NCI-H2107 (cell line): ENCODE measurements at places on chromosomes 2 and 18.

GRCh38 chr2:231369580-231370428, 25.7 kb upstream of the B3GNT7 start:
- no peak for DNase-seq

- DNase-seq = no peak
Measured at GRCh38 chr2:9256570-9257043, 50.0 kb downstream of the ASAP2 start.

DNA sequence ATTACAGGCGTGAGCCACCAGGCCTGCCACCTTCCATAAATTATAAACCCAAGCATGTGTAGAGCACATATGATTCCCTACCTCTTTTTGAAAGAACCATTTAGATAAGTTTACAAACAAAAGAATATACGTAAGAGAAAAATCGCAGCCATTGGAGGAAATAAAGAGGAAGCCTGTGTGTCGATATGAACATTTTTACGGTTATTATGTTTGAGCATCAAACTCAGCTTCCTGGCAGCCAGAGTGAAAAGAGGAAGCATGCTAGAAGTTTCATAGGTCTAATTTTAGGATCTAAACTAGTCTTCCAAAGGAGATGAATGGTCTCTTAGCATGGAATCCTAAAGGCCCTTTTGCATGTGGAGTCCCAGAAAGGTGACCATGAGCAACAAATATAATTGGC, 104.3 kb downstream of the PLB1 start:
- no peak for DNase-seq

- no peak for DNase-seq
Measured at GRCh38 chr18:75782204-75782603, 354.7 kb upstream of the SMIM21 start.

- DNase-seq = no peak
Measured at GRCh38 chr18:45357686-45358470, 257.4 kb upstream of the SLC14A2 start.

DNA sequence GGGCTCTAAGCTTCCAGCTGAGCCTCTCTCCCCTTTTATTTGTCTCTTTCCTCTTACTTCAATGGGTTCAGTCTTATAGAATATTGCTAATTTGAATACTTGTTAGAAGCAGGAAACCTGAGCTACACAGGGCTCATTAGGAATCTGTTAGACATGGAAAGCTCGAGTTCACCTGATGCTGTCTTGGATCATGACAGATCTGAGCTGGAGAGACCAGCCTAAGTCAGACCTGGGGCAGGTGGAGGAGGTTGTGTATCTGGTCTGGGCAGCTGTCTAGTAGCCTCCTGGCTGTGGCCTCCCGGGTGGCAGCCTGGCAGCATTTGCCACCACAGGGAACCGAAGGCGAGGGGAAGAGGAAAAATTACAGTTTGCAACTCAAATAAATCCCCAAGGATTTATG, 185.9 kb downstream of the ICOS start:
- no peak for DNase-seq

- no peak for DNase-seq
Measured at GRCh38 chr2:6723865-6724604, 141.7 kb downstream of the CMPK2 start.

DNA sequence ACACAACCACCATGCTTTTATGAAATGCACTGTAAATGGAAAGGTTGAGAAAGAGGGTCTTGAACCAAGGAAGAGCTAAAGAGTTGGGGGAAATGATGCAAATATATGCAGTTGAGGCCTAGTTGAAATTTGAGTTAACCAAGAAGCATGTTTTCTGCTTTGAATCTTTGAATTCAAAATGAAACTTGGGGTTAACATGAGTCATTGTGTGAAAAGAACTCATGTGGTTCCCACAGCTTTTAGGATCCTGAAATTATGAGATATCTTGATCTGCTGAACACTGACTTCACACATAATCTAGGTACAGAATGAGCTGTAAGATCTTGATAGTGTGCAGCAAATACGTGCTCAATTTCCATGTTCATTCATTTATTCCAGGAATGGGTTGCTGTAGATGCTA, 422.9 kb upstream of the TRIB2 start:
- DNase-seq = no peak

GRCh38 chr2:27316655-27317412, 6.1 kb downstream of the MPV17 start:
- no peak for DNase-seq

GRCh38 chr2:219533930-219534661, 9.5 kb downstream of the CHPF start:
- no peak for DNase-seq

GRCh38 chr18:41461114-41461513, 493.9 kb upstream of the PIK3C3 start:
- no peak for DNase-seq

DNA sequence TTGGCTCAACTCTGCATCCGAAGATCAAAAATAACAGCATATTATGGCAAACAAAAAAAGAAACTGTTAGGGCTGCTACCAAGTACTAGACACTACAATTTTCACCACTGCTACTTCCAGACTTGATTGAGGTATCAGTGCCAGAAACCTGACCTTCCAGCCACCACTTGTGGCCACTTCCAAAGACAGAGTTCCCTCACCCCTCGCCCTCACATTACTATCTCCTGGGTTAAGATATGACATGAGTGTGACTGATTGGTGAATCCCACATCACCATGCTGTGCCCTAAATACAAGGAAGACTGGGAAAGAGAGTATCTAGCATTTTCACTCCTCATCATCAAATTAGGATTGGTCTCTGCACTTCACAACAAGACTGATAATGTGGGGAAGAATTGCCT, 296.1 kb upstream of the NT5C1B start:
- no peak for DNase-seq

GRCh38 chr2:216044883-216045486, 31.6 kb upstream of the MREG start:
- no peak for DNase-seq

DNA sequence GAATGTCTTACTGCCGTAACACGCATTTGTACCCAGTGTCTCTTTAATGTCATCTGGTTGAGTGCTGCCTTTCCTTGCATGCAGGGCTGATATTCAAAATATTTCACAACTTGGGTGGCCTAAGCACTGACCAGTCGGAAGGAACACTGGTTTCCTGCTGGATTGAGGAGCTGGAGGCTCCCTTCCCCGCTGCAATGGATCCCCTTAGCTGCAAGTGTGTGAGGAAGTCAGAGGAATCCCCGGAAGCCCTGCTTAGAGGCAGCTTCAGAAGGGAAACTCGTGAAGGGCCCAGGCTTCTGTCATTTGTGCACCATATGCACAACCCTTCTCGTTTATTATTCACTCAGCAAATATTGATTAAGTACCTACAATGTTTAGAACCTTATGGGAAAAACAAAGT, 33.2 kb upstream of the SP3 start:
- DNase-seq = no peak

- no peak for DNase-seq
Measured at GRCh38 chr2:233352141-233352842, 2.0 kb upstream of the DGKD start.

- no peak for DNase-seq
Measured at GRCh38 chr2:85865539-85866164, 23.1 kb downstream of the ST3GAL5 start.

GRCh38 chr2:228799208-228799588, 471.9 kb downstream of the PID1 start:
- DNase-seq = no peak

- DNase-seq = no peak
Measured at GRCh38 chr18:54555996-54556395, 35.0 kb upstream of the DYNAP start.

DNA sequence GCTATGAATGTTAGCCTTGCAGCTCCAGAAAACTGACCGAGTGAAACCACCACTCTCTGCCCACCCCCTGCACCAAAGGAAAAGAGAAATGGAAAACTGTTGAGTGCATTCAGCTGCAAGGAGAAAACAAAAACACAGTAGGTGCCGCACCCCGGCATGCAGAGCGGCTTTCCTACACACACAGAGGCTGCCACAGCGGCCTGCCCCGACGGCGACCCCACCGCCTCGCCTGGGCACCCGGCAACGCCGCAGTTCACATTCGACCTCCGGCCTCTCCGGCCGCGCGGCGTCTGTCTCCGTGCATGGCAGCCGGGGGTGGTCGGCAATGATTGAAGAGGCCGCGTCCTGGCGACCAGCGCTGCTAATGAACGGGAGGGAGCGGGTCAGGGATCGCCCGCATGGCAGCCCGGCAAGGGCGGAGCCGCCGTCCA, 417.1 kb upstream of the SALL3 start:
- DNase-seq = no peak

- DNase-seq = no peak
Measured at GRCh38 chr18:23718243-23718720, 29.0 kb downstream of the LAMA3 start.

- DNase-seq = no peak
Measured at GRCh38 chr2:118942031-118942430, at the start of gene MARCO. Gene MARCO, plus strand, starts transcription at chr2:118942194. Its CDS starts 107 bp downstream, at chr2:118942301.

GRCh38 chr2:100381240-100381639, 36.2 kb downstream of the CHST10 start:
- DNase-seq = peak; percentile 65

- DNase-seq = no peak
Measured at GRCh38 chr2:46095830-46096229, 201.4 kb upstream of the EPAS1 start.

DNA sequence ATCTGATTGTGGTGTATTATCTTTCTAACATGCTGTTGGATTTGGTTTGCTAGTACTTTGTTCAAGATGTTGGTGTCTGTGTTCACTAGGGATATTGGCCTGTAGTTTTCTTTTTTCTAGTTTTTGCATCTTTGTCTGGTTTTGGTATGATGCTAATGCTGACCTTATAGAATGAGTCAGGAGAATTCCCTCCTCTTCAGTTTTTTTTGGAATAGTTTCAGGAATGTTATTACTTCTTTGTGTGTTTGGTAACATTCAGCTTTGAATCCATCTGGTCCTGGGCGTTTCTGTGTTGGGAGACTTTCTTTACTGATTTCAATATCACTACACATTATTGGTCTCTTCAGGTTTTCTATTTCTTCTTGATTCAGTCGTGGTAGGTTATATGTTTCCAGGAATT, 124.2 kb upstream of the EPB41L5 start:
- DNase-seq = no peak

GRCh38 chr18:79521416-79522205, 125.9 kb downstream of the NFATC1 start:
- DNase-seq = no peak

GRCh38 chr2:234548695-234549420, 52.0 kb upstream of the ARL4C start:
- DNase-seq = no peak

DNA sequence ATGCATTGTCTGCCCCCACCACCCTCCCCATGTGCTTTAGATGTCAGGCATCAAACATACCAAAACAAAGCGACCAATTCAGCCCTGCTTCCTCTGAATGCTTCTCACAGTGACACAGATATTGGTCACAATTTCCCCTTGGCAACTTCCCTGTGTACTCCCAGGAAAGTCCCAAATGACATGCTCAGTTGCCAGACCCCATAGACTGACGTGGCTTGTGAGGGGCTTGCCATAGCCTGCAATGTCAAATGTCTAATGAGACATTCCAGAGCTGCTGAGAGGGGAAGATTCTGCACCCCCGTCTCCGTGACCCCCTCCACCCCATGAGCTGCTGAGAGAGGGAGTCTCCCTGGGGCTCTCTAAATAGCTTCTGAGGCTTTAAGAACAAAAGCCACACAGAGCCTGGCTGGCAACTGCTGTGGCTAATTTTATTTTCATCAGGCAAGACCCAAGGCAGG, 47.3 kb downstream of the RFTN2 start:
- no peak for DNase-seq

- no peak for DNase-seq
Measured at GRCh38 chr2:241912021-241912555, 42.6 kb downstream of the RTP5 start.

- no peak for DNase-seq
Measured at GRCh38 chr2:99812426-99812825, 322.6 kb upstream of the REV1 start.

- DNase-seq = no peak
Measured at GRCh38 chr2:207254591-207255464, 89.1 kb upstream of the KLF7 start.

- no peak for DNase-seq
Measured at GRCh38 chr18:12803069-12803936, 80.7 kb downstream of the PTPN2 start.

GRCh38 chr2:158486150-158486969, 29.6 kb downstream of the PKP4 start:
- no peak for DNase-seq

GRCh38 chr18:56233595-56233994, 404.8 kb downstream of the TXNL1 start:
- DNase-seq = no peak

DNA sequence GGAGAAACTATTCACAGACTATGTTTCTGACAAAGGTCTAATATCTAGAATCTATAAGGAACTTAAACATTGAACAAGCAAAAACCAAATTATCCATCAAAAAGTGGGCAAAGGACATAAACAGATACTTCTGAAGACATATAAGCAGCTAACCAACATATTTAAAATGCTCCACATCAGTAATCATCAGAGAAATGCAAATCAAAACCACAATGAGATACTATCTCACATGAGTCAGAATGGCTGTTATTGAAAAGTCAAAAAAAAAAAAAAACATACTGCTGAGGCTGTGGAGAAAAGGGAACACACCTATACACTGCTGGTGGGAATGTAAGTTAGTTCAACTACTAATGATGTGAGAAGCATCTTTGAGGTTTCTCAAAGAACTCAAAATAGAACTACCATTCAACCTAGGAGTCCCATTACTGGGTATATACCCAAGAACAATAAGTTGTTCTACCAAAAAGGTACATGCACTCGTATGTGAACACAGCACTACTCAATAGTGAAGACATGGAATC, 220.4 kb upstream of the TFPI start:
- no peak for DNase-seq

DNA sequence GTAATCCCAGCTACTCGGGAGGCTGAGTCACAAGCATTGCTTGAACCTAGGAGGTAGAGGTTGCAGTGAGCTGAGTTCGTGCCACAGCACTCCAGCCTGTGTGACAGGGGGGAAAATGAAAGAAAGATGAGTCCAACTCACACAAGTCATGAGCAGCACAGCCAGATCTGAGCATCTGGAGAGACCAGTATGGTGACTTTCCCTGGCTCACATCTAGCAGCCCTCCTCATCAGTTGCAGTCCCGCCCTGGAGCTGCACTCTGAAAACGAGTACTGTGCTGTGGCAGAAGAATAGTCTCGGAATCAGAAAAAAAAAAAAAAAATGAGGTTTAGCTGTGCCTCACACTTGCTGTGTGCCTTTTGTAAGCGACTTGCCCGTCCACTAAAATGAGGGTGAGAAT, 74.4 kb upstream of the TRIB2 start:
- no peak for DNase-seq

GRCh38 chr2:210250622-210251021, 25.4 kb upstream of the ACADL start:
- no peak for DNase-seq

- DNase-seq = no peak
Measured at GRCh38 chr2:180747728-180748127, 232.7 kb upstream of the UBE2E3 start.

DNA sequence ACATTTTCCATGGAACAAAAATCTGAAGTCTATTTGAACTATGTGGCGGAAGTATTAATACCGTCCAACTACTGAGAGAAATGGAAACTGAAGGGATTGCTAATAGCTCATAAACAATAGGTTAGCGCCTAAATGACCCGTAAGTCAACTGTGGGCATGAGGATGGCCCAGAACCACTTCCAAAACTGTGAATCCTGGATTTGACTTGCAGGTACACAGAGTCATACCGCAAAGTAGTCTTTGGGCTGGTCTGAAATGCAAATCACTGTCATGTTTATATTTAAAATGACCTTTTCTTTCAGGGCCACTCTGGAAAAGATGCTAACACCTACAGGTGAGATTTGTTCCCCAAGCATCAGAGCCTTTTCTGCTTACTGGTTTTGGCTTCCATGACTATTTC, 50.6 kb downstream of the STAT4 start:
- DNase-seq = no peak

GRCh38 chr2:158460632-158461297, 4.0 kb downstream of the PKP4 start:
- DNase-seq = no peak
